MM.1S (cell line): ENCODE measurements at places on chromosomes 3 and 15.

DNA sequence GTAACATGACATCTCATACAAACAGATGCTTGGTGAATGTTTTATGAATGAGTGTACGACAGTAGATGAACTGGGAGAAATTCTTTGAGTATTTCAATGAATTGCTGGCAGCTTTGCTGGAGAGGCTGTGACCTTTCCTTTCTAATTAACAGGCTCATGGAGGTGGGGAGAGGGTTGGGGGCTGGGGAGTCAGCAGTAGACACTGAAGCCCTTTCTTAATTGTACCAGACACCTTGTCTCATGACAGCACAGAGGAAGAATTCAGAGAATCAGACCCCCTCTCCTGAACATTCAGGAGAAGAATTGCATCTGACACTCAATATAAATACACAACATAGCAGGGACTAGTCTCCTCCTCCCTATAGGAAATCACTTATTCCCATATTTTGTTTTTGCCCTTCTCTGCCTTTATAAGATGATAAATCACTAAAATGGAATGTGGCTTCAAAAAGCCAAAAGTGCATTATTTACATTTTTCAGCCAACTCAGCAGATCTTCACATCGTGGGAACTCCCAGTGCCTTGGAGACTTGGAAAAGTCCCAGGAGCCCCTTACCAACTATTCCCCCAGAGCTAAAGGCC is 66.2 kb upstream of the TPM1 start:
- no peak for DNase-seq

DNA sequence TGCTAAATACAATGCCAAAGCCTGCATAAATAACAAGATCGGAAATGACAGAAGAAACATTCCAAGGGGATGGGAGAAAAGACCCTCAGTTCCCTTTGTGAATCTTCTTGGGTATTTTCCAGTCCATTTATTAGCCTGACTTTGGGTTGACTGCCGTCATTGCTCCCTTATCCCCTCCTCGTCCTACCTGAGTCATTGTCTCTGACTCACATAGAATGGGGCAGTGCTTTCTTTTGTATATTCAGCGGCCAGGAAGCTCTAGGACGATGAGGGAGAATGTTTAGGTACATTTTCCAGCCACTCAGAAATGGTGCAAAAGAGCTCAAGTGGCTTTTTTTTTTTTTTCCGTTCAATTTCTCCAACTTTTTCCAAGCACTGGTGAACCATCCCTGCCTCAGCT is 71.6 kb downstream of the KAT2B start:
- DNase-seq = no peak

- no peak for DNase-seq
These were observed 49.1 kb downstream of the FBN1 start for GRCh38 chr15:48596415-48596814.

- no peak for DNase-seq
These were observed at the start of gene RLBP1 for GRCh38 chr15:89221543-89221942. Gene RLBP1 (minus strand): TSS chr15:89221579. CDS start chr15:89218975, 2,604 bp downstream.

GRCh38 chr3:8103954-8104353 is 397.7 kb upstream of the LMCD1 start:
- DNase-seq = no peak

DNA sequence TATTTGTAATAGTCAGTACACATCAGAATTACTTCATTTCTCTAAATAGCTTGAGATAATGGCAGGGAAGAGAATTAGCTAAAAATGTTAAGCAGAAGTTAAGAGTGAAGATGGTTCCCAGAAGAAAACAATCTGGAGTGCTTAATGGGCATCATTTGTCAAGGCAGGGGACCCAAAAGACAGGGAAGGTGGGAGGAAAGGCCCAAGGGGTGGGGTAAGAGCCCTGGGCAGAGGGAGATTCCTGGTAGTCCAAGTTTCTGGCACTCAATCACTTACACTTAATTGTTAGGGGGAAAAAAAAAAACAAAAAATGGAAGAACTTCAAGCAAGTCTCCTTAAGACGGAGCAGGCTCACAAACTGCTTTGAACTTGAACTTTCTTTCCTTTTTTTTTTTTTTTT is 28.9 kb downstream of the TNFAIP8L3 start:
- no peak for DNase-seq

DNA sequence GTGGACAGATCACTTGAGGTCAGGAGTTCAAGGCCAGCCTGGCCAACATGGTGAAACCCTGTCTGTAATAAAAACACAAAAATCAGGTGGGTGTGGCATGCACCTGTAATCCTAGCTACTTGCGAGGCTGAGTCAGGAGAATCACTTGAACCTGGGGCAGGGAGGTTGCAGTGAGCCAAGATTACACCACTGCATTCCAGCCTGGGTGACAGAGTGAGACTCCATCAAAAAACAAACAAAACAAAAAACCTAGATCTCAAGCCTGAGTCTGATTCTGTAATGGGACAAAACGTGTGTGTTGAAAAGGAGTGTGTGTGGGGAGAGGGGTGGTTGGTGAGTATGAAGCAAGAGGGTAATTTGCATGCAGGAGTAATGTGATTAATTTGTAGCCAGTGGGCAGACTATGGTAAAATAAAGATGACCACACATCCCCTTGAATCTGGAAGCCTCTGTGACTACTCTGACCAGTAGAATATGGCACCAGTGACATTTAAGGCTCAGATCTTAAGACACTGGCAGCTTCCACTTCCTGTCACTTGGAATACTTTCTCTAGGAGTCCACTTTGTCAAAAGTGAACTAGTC is 18.4 kb upstream of the OPA1 start:
- no peak for DNase-seq

- DNase-seq = no peak
These were observed 105.7 kb downstream of the TUSC7 start for GRCh38 chr3:116815321-116815720.

DNA sequence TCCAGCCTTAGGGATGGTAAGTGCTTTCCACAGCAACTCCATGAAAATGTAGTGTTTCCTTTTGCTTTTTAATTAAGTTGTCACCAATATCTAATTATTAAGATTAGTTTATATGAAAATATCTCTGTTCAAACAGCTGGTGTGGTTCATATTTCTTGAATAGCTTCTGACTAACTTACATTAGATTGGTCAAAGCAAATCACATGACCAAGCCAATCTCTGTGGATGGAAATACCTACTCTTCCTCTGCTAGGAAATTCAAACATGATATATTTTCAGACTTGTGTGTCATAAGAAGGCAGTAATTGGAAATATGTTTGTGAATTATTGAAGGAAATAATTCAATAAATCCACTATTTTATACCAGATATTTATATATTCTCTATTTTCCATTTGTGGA is 54.6 kb upstream of the CADM2 start:
- no peak for DNase-seq

DNA sequence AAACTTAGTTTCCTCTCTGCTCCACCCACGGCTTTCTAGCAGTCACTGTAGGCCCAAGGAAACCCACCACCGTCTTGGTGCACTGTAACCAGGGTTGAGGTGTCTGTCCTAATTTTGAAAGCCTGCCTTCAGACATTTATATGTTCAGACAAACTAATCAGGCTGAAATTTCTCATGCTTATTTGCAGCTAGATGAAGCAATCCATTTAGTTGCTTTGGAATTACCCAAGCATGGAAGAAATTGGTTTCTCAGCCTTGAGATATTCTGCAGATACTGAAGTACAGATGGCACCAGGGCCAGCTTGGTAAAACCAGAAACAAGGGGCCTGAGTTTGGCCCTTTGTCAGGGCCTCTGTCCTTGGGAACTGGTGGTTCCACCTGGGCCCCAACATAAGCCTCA is 105.4 kb downstream of the CACNA1D start:
- DNase-seq = no peak
